ENCODE measurements at places on chromosomes 5 and 9.

- no peak for DNase-seq
Observed at GRCh38 chr5:89735082-89735481, 674.5 kb downstream of the CETN3 start.

- no peak for DNase-seq
Observed at GRCh38 chr5:96880444-96881164, 4.3 kb downstream of the ERAP2 start.

- DNase-seq, result no peak
Observed at GRCh38 chr9:111429175-111429574, 55.0 kb downstream of the ECPAS start.

GRCh38 chr9:78585909-78586308, 289.0 kb downstream of the PSAT1 start:
- DNase-seq, result no peak

DNA sequence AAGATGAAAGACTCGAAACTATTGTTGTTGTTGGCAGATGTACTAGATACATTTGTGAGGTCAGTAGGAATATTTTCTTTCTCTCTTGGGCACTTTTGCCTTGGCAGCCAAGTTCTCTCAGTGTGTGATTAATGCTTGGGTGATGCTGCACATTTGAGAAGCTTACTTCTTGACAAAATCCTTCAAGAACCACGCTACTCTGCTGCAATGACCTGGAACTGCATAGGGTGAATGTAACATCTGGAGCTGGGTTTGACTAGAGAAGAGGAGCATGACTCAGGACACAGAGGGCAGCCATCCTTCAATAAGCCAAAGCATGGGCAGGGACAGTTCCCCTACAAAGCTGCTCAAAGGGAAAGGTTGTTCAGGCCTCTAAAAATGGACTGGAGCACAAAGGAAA, 75.5 kb upstream of the PUM3 start:
- DNase-seq, result no peak

- no peak for DNase-seq
Observed at GRCh38 chr9:134768709-134769351, 111.8 kb upstream of the FCN2 start.

GRCh38 chr5:156396063-156396829, 69.3 kb downstream of the SGCD start:
- no peak for DNase-seq

DNA sequence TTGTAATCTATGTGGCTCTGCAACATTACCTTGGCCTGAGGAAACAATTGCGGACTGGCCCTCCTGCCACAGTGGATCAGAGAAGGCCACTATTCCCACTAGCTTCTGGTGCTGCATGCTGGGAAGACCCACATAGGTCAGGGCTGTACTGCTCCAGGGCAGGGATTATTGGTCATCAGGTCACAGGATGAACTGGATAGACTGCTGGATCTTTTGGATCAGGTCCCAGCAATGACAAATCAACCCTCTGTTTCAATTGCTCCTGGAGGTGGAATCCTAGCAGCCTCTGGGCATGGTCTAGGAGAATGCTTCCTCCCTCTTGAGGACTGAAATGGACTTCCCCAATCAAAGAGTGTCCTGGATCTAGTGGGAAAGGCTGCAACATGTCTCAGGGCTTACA, 66.7 kb upstream of the PHF24 start:
- no peak for DNase-seq

DNA sequence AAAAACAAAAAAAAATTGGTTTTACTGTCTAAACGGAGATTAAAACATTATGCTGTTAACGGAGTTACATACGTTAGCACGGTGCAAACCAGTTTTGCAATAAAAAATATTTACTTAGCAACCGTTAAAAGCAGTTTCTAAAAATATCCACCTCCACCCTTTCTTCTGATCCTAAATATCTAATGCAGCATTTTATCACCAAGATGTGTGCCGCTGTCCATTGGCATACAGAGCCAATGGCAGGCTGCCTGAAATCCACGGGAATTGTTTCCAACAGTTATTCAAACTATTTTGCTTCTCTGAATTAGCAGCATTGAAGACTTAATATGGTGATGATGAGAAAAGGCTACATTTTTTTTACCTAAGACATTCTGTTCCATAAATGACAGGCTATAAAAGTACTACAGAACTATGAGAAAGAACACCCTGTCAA, 61.6 kb downstream of the CSNK1A1 start:
- no peak for DNase-seq

- DNase-seq, result no peak
Observed at GRCh38 chr5:141655020-141655419, 3.8 kb upstream of the FCHSD1 start.

DNA sequence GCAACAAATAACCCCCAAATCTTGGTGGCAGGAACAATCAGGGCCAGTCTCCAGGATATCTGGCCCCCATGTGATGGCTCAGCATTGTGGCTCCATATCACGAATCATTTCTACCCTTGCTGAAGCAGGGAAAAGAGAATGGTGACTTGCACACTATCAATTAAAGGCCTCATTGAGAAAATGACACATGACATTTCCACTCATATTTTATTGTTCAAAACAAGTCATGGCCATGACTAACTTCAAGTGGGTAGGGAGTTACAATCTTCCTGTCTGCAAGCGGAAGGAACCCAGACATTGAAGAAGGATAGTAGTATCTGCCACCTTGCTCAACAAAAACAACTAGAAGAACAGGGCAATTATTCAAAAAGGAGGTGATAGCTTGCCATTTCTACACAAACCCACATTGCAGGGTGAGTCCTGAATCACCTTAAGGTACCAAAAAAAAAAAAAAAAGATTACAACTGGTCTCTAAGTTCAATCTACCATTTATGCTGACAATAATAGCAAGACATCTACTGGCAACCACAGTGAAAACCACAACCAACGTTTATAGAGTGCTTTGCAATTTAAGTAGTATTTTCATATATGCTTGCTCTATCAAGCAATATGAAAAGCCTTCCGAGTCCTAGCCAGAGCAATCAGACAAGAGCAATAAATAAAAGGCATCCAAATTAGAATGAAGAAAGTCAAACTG, 186.7 kb upstream of the DAPK1 start:
- no peak for DNase-seq

DNA sequence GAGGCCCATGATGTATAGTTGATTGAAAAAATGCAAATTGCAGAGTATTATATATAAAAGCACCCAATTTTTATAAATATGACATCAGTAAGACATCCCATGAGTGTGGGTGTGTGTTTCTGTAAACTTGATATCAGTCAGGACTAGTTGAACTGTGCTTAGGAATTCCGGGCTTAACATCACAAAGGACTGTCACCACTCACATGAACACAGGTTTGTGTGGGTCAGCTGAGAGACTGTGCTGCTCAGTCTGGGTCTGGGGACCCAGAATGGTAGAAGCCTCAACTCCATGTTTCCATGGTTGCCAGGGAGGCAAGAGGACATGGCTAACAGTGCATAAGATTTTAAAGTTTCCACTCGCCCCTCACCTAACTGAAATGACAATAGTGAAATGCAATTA, 120.3 kb downstream of the ADCY2 start:
- DNase-seq, result no peak

- DNase-seq, result no peak
Observed at GRCh38 chr5:158013939-158014338, 155.0 kb upstream of the CLINT1 start.

- no peak for DNase-seq
Observed at GRCh38 chr5:68681929-68682328, 411.9 kb upstream of the SLC30A5 start.

- DNase-seq, result no peak
Observed at GRCh38 chr5:57947181-57947580, 464.6 kb upstream of the ACTBL2 start.

- DNase-seq, result no peak
Observed at GRCh38 chr9:87435189-87435880, 62.3 kb upstream of the DAPK1 start.

GRCh38 chr5:126745259-126745992, 31.5 kb upstream of the LMNB1 start:
- no peak for DNase-seq

GRCh38 chr5:167447466-167448375, 843.7 kb upstream of the WWC1 start:
- DNase-seq, result no peak

- DNase-seq, result no peak
Observed at GRCh38 chr5:124021776-124022175, 509.8 kb downstream of the CSNK1G3 start.

GRCh38 chr9:129954868-129955550, 88.0 kb downstream of the FNBP1 start:
- DNase-seq, result no peak

DNA sequence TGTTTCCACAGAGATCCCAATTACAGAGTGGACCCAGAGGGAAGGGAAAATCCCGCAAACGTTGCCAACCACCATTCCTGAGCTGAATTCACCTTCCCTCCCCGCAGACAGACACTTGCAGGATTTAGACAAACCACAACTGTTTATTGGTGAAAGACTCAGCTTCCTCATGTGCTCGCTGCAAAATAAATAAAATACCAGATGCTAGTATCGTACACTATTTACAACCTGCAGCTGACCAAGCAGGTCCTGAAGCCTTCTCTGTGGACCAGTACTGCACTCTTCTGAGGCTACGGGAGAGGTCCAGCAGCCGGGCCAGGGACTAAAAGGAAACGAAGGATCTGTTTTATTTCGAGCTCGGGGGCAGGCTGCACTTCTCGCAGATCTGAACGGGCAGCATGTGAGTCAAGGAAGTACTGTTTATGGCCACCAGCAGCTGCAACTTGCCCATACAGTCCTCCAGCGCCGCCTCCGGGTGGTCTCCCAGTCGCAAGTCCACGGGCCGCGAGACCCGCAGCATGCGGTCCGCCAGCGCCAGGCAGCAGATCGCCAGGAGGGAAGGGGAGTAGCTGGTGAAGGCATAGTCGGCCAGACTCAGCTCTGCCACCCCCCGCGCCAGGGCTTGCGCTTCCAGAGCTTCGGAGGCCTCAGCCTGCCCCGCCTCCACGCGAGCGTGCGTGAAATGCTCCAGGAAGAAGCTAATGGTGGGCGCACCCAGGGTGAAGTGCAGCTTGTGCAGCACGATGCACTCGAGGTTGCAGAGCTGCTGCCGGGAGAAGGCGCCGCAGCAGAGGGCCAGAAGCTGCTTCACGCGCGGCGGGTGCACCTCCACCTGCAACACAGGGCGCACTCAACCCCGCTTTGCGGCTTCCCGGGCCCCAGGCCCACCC, 2.1 kb downstream of the CCNO start:
- DNase-seq, result no peak

DNA sequence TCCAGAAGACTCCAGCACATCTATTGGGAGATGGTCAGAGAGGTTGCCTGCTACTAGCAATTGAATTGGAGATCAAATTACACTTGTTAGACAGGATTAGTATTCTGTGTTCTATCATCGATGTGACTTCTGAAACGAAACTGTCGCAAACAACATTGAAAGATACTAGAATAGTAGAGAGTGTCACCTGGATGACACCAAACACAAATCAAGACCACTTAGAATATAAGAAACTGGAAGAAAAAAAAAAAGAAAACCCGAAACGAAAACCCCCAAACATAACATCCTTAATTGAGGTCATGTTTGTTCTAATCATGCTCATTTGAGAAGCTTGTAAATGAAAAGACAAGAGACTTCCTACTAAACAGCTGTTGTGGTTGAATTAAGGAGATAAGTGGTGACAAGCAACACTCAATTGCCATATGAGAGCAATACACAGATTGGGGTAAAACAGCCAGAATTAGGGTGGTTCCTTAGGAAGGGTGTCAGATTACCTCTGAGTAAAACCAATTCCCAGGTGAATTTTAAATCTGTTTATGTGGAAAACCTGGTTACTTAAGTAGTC, 97.6 kb downstream of the BASP1 start:
- no peak for DNase-seq

DNA sequence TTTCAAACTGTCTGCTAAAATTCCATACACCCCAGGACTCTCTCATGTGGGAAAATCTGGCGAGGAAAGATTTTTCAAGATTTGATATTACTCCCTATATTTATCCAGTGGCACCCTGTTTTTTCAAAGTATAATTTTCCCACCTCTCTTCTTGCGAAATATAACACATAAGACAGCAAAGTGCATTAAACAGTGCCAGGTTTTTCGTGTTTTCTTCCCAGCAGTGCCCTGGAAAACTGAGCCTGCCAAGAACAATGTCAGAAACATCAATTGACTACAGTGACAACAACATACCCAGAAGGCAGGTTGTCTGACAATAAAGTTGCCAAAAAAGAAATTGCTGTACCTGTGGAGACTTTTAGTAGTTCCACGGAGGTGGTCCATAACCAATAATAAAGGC, 545.0 kb upstream of the ZNF608 start:
- DNase-seq, result no peak

DNA sequence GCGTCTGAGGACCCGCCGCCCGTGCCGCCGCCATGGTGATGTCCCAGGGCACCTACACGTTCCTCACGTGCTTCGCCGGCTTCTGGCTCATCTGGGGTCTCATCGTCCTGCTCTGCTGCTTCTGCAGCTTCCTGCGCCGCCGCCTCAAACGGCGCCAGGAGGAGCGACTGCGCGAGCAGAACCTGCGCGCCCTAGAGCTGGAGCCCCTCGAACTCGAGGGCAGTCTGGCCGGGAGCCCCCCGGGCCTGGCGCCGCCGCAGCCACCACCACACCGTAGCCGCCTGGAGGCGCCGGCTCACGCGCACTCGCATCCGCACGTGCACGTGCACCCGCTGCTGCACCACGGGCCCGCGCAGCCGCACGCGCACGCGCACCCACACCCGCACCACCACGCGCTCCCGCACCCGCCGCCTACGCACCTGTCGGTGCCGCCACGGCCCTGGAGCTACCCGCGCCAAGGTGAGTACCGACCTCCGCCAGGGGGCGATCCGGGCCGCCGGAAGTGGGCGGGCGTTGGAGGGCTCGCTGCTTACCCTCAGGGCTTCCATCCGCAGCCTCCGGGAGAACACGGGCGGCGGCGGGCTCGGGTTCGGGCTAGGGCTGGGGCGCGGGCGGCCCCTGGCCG, 8.5 kb downstream of the PRR7 start:
- peak; percentile 87 for DNase-seq

DNA sequence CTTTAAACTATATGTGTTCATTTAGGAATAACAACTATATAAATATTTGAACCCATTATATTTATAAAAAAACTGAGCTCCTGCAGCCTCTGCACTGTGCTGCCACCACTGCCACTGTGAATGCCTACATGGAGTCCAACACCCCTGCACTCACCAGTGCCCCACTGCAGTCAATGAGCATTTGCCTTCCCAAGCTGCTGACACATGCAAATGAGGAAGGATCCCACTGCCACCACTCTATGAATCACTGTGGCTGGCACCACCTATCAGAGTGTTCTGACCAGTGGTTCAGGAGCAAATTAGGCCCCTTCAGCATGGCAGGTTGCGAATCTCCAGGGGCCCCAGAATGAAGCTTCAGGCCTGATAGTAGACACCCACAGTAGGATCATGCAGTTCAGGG, 9.1 kb downstream of the IFNA5 start:
- no peak for DNase-seq

DNA sequence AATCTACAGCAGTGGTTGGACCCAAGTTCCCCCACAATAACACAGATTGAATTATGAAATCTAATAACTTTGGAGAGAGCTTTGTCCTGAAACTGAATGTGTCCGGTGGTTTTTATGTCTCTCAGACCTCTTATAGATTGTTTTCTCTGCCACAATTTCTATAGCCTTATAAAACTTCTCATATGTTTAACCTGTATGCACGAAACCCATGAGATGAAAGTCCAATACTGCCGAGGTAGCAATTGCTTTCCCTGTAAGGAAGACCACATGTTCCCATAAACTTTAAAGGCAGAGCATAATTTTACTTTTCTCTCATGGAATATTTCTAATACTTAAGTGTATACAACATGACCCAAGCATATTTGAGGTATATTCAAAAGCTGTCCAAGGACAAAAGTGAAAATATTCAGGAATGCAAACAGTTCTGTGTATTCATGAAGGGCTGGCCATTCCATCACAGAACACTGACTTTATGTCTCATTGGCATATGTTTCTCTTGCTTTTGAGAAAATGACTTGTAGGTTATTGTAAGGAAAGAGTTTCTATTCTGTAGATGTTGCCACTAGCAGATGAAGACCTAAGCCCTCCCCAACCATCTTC, 94.4 kb upstream of the TLE4 start:
- DNase-seq, result no peak

All from effector memory CD4-positive, alpha-beta T cell (primary cell).